ENCODE measurements at places on chromosomes 12 and 14.

DNA sequence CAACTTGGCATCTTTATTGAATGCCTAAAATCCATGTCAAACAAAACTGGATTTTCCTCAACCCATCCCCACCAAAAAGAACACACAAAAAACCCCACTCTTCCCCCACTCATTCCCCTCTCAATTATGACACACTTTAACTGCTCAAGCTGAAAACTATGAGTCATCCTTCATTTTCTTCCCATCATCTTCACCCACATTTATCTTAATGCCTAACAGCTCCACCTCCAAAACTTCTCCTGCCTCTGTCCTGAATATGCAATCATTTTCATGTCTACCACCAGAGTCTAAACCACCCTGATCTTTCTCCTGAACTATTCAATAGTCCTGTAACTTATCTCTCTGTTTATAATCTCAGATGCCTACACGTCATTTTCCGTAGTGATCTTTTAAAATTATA, 239.7 kb downstream of the BCAT1 start:
- no peak overlapping the region for H3K4me3 ChIP-seq
- no peaks in the 10 kb centered on the region for H3K27me3 ChIP-seq
- H3K27ac ChIP-seq, result no peak overlapping the region
- peaks cover 20% of the 10 kb centered on the region for H3K4me1 ChIP-seq
- no peaks in the 10 kb centered on the region for H3K36me3 ChIP-seq

DNA sequence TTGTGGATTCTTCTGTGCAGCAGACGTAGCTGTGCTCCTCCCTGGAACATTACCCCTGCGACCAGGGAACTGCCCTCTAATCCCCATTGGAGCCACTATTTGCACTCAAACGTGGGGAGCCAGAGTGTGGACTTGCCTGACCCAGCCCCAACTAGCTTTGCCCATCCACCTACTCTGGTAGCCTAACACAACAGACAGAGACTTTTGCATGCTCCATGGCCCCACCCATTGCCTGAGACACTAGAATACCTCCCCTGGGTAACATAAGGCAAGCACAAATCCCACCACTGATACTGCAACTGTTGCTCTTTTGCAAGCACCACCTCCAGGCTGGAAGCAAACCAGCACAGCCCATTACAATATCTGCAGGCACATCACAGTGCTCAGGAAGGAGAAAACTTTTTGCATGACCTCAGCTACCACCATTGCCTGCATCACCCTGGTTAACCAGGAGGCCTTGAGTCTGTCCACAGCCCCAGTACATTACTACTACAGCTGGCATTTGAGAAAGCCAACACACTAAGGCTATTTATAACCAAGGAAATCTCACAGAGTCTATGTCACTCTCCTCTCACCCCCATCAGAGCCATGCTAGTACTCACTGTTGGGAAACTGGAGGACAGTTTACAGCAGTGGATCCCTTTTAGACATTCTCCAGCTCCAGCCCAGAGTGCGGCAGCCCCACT, 15.0 kb downstream of the CEP128 start:
- H3K4me1 ChIP-seq, result peaks cover 50% of the 10 kb centered on the region
- H3K27ac ChIP-seq, result peak overlapping the region; percentile 1
- no peak for DNase-seq
- H3K4me3 ChIP-seq, result no peak overlapping the region
- no peaks in the 10 kb centered on the region for H3K27me3 ChIP-seq
- H3K36me3 ChIP-seq, result peaks cover 27% of the 10 kb centered on the region

GRCh38 chr12:15933751-15934150, 22.6 kb downstream of the DERA start:
- H3K4me3 ChIP-seq, result no peak overlapping the region
- H3K27me3 ChIP-seq, result no peaks in the 10 kb centered on the region
- peaks cover 5% of the 10 kb centered on the region for H3K36me3 ChIP-seq
- no peak for DNase-seq
- H3K27ac ChIP-seq, result no peak overlapping the region

GRCh38 chr14:72629534-72629933, 264.4 kb downstream of the DPF3 start:
- peaks cover 45% of the 10 kb centered on the region for H3K27me3 ChIP-seq
- no peaks in the 10 kb centered on the region for H3K4me1 ChIP-seq
- H3K27ac ChIP-seq, result no peak overlapping the region
- H3K4me3 ChIP-seq, result no peak overlapping the region
- H3K36me3 ChIP-seq, result peaks cover 2% of the 10 kb centered on the region

GRCh38 chr12:75742048-75742447, 230.6 kb upstream of the KRR1 start:
- no peaks in the 10 kb centered on the region for H3K36me3 ChIP-seq
- no peak for DNase-seq
- H3K27ac ChIP-seq, result no peak overlapping the region
- peaks cover 19% of the 10 kb centered on the region for H3K27me3 ChIP-seq
- no peak overlapping the region for H3K4me3 ChIP-seq

DNA sequence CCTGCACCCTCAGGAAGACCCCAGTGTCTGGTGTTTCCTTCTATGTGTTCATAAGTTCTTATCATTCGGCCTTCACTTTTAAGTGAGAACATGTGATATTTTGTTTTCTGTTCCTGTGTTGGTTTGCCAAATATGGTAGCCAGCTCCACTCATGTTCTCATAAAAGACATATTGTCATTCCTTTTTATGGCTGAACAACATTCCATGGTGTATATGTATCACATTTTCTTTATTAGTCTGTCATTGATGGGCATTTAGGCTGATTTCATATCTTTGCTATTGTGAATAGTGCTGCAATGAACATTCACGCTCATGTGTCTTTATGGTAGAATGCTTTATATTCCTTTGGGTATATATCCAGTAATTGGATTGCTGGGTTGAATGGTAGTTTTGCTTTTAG, 645.1 kb downstream of the SLC16A7 start:
- no peak overlapping the region for H3K4me3 ChIP-seq
- no peaks in the 10 kb centered on the region for H3K27me3 ChIP-seq

DNA sequence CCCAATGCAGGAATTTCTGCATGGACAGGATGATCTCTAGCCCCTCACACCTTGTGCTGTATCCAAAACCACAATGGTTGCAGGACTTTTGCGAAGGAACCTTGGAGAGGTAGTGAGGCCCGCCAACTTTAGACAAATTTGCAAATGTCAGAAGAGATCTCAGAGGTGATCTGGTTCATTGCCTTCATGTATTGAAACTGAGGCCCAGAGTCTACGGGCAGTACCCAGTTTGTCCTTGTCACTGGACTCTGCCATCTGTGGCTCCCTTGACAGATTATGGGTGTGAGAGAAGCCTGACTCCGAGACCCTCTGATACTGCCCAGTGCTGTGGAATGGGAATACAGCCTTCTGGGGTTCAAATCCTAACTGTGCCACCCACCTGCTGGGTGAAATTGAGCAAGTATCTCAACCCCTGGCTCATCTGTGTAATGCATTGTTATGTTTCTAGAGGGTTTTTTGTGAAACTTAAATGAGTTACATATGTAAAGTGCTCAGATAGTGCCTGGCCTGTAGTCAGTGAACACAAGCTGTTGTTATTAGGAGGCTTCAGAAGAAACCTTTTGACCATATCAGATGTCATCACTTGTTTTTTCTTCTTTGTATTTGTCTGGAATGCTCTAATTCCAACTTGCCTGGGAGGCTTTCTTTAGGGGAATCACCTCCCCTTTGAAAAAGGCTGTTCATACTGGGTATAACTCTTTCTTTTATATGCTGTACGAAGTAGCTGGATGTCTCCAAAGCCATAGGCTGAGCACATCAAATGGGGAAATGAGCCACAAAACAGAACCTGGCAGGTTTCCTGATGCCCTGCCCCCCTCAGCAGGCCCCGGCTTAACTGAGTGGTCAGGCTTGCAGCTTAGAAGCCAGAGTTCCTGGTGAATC, 71.4 kb upstream of the SRSF5 start:
- H3K27ac ChIP-seq, result peak overlapping the region; percentile 77
- peak overlapping the region; percentile 32 for H3K4me3 ChIP-seq
- peaks cover 82% of the 10 kb centered on the region for H3K4me1 ChIP-seq
- H3K27me3 ChIP-seq, result no peaks in the 10 kb centered on the region
- no peak for DNase-seq
- H3K36me3 ChIP-seq, result peaks cover 41% of the 10 kb centered on the region

GRCh38 chr12:10212739-10213131, at the start of gene GABARAPL1:
Gene GABARAPL1 (plus strand): TSS chr12:10212877. CDS start chr12:10213130, 253 bp downstream.
- peak within 1 kb of the TSS; percentile 84 for H3K4me3 ChIP-seq
- peak; percentile 67 for DNase-seq
- peaks cover 20% of the 10 kb centered on the region for H3K27me3 ChIP-seq
- H3K36me3 ChIP-seq, result no peaks in the 10 kb centered on the region

DNA sequence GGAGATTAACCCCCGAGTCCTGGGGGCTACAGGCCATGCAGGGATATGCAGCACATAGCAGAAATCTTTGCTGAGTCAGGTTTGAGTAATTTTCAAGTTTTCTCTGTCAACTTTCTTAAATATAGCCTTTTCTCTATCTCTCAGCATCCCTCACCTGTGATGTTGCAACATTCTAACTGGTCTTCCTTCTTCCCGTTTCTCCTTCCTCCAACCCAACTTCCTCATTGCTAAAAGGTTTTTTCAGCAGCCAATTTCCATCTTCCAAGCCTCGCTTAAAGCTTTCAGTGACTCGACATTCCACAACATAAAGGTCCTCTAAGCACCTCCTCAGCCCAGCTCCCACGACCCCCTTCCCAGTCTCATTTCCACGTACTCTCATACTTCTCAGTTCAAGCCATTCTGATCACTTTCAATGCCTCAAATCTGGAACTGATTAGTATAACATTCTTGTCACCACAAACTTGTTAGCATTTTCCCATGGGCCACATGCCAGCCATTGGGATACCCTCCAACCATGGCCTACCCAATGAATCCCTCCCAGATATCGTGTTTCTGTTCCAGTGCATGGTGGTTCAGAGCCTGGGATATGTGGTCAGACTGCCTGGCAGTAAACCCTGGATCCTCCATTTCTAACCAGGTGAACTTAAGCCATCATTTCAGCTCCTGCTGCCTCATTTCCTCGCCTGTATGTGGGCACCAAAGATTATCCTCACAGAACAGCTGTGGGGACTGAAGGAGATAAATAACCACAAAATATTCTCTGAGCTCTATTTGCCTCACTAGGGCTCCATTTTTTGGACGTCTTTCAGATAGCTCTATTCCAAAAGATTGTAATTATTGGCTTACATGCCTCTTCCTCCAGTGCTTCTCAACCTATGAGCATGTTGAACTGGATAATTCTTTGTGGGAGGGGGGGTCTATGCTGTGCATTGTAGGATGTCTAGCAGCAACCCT, 65.8 kb downstream of the KCNK10 start:
- no peaks in the 10 kb centered on the region for H3K4me1 ChIP-seq
- H3K4me3 ChIP-seq, result no peak overlapping the region
- H3K27me3 ChIP-seq, result peaks cover 3% of the 10 kb centered on the region
- no peaks in the 10 kb centered on the region for H3K36me3 ChIP-seq

DNA sequence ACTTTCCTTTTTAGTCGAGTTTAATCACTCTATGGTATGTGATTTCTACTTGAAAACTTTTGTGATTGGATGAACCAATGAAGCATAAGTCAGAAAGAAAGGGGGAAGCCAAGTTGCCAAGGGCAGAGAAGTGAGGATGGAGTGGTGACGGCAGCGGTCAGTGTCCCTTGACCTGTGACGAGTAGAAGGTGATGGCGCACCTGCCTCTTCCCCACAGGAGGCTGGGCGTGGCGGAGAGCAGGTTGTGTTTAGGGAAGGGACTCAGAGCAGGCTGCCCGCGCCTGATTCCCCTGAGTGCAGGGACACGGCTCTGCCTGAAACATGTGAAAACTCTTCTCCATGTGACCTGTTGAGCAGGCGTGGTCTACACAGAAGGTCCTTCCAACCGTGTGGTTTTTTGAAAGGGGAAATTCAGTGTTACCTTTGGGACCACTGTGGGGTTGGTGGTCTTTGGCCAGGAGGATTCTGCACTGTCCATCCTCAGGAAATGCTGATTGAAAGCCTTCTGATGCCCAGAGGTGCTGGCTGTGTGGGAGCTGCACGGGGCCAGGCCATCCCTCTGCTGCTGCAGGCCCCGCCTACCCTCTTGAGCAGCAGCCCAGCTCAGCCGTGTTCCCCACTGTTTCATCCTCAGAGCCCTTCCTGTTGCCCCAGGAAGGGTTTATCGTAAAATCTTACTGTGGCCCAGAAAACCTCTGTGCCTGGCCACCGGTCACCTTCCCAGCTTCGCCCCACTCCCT, 23.5 kb upstream of the AMN start:
- peak overlapping the region; percentile 62 for H3K27ac ChIP-seq
- peaks cover 46% of the 10 kb centered on the region for H3K36me3 ChIP-seq
- no peak for DNase-seq
- H3K27me3 ChIP-seq, result no peaks in the 10 kb centered on the region
- peaks cover 23% of the 10 kb centered on the region for H3K4me1 ChIP-seq

DNA sequence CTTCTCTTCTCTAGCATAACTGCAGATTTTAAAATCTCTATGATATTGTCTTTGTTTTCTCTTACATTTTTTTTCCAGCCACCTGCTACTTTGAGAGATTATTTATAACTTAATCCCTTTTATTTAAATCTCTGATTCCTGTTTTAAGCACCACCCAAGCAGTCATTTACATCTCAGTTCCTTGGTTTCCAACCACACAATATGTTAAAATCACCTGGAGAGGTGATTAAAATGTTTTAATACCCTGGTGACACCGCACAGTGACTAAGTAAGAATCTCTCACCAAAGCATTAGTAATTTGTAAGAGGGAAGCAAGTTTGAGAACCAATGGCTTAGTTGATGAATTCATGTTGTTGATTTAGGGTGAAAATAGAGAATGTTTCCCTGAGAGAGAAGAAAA, 849.8 kb downstream of the TMTC2 start:
- no peak overlapping the region for H3K4me3 ChIP-seq
- no peak for DNase-seq
- no peaks in the 10 kb centered on the region for H3K27me3 ChIP-seq
- H3K27ac ChIP-seq, result no peak overlapping the region
- no peaks in the 10 kb centered on the region for H3K4me1 ChIP-seq

DNA sequence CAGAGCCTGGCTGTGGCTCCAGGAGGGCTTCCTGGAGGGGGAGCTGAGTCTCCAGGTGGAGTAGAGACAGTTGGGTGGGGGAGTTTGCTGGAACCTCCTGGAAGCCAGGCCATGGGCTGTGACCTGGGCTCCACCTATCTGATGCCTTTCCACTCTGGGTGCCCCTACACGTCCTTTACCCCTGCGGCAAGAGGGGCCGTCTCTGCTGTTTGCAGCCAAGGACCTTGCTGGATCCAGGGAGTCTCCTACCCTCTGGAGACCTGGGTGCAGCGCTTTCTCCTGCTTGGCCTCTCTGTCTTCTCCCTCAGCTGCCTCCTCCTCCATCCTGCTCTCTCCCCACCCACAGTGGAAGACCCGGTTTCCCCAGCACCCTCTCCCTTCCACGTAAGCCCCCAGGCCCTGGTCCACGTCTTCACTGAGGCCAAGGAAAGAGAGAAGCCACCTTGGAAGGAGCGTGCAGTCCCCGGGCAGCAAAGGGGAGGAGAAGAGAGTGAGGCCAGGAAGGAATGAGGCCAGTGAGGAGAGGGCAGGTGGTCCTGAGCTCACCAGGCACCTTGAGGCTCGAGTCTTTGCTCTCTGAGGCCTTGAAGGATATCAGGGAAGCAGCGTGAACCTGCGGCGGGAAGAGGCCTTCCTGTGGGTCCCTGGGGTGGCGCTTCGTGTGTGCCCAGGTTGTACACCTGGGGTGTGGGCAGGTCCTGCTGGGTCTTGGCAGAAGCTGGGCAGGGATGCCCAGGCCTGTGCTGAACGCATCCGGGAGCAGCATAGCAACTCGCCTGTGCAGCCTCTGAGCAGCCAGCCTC, 294.3 kb upstream of the RTL1 start:
- H3K27ac ChIP-seq, result no peak overlapping the region
- no peaks in the 10 kb centered on the region for H3K4me1 ChIP-seq
- no peak for DNase-seq
- no peaks in the 10 kb centered on the region for H3K27me3 ChIP-seq

GRCh38 chr12:89236748-89237383, 115.4 kb downstream of the DUSP6 start:
- no peak overlapping the region for H3K4me3 ChIP-seq
- DNase-seq, result no peak
- H3K36me3 ChIP-seq, result peaks cover 33% of the 10 kb centered on the region
- peak overlapping the region; percentile 7 for H3K27ac ChIP-seq
- H3K27me3 ChIP-seq, result no peaks in the 10 kb centered on the region
- H3K4me1 ChIP-seq, result peaks cover 86% of the 10 kb centered on the region

All from activated T-helper 1 cell treated with anti-CD3 and anti-CD28 coated beads, Interleukin-12 subunit alpha, Interleukin-12 subunit beta, Interleukin-2, Interleukin-4 antibody, amounts not matched to agents 30 ng/mL and 10 ng/mL and 1 ng/mL, durations not matched to agents 14 hours and 24 hours and 36 hours (primary cell).